ENCODE measurements at places on chromosomes 7 and 10.

DNA sequence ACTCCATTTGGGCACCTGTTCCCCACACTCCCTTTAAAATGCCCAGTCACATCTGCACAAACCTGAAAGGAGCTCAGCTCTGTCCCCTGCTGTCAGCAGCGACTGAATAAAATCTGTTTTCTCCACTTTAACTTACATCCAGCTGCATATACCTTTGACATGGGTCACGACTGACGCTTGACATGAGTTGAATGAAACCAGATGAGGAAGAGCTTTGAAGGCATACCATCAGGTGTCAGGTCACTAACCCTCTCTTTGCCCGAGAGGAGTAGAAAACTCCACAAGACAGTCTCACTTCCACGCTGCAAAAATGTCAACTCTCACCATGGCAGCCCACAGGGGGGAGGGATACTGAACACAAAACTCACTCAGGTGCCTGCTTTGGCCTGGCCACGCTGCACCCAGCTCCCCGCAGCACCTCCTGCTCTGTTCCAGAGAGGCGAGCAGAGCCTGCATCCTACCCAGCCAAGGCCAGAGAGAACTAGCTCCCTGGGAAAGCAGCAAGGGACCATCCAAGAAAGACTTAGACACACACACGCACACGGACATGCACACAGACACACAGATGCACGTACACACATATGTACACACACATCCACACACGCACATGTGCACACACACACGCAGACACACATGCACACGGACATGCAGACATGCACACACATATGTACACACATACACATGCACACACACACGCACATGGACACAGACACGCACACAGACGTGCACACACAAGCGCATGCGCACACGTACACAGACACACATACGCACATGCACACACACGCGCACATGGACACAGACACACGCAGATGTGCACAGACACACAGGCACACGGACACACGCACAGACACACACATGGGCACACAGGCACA is 191.0 kb downstream of the MAD1L1 start:
- DNase-seq: no peak

GRCh38 chr10:104446151-104446550 is 92.5 kb downstream of the CFAP58 start:
- DNase-seq: no peak

DNA sequence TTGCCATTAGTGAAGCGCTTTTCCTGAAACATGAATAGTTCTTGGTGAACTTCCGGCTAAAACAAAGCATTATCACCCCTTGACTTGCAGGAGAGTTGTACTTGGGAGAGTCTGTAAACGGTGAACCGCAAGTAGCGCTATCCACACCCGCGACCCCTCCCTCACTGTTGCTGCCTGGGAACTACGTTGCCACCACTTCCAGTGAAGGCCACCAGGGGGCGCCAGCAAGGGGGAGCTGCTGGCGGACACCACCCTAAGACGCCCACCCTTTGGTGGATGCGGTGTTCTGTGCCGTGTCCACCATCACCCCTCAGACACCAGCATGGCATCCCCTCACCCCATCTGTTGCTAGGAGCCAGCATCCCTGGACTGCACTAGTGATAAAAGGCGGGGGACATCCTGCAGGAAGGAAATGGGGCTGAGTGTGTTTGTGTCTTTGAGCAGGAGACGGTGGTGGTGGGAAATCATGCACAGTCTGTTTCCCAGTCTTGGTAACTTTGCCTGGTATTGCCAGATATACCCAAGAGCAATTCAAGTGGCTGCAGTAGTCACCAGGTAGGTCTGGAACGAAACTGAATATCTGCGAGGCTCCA is 298.2 kb downstream of the FRMD4A start:
- DNase-seq: no peak

- DNase-seq: no peak
These were observed 20.6 kb upstream of the FKBP9 start for GRCh38 chr7:32936689-32937088.

- no peak for DNase-seq
These were observed 103.1 kb downstream of the SLC16A9 start for GRCh38 chr10:59606551-59606961.

DNA sequence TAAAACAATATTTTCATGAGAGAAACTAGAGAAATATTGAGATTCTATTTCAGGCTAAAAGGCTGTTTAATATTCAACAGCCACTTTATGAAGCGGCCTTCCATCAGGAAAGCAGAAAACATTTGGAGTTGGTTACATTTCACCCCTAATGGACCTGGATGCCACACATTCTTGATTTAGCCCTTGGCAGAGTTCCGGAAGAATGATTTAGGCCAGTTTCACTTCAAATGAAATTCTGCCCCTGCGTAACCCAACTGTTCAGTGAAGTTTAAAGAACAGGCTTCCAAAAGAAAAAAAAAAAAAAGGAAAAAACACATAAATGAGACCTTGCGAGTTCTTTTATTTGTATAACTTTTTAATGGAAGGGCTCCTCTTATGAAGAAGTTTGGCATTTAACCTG is 239.2 kb upstream of the AKR1E2 start:
- DNase-seq: no peak

DNA sequence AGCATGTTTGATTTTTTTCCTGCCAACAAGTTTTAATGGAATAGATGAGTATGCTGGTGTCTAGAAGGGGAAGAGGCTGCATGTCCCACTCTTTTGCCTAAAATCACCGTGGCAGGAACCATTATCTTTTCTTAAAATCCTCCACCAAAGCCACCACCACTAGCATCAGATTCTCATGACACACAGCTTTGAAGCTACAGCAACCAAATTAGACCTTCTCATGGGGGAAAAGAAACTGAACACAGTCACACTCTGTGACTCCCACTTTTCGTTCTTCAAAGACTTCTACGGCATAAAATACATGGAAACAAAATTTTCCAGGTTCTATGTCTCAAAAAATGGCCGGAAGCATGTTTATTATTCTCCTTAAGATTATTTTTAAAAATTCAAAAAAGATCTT is 81.8 kb downstream of the SGMS1 start:
- DNase-seq: no peak

DNA sequence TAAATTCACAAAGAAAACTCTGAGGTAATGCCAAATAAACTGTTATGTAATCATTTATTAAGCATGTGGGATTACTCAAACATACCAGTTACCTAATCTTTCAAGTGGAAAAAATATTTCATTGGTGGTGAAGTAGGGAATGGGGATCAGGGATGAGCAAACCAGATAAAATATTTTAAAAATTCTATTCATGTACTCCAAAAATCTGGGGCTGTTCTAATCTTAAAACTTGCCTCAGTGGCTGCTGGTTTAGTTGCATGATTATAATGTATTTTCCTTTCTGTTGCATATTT is 19.5 kb downstream of the LMOD2 start:
- no peak for DNase-seq

- DNase-seq: no peak
These were observed 39.6 kb downstream of the JAZF1 start for GRCh38 chr7:28140979-28141378.

- DNase-seq: no peak
These were observed 13.8 kb downstream of the SUFU start for GRCh38 chr10:102517553-102517952.

DNA sequence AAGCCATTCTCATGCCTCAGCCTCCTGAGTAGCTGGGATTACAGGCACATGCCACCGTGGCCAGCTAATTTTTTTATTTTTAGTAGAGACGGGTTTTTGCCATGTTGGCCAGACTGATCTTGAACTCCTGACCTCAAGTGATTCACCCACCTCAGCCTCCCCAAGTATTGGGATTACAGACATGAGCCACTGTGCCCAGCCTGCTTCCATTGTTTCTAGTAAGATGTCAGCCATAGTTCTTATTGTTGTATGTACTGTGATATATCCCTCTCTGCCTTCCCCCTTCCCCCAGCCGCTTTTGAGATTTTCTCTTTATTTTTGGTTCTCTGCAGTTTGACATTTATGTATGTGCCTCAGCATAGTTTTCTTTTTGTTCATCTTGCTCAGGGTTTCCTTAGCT is 87.9 kb upstream of the KLF14 start:
- no peak for DNase-seq
